Endothelial cell (in vitro differentiated cells): ENCODE measurements at places on chromosomes 4 and X.

- DNase-seq, result no peak
Measured at GRCh38 chr4:23966725-23967124, 76.9 kb upstream of the PPARGC1A start.

DNA sequence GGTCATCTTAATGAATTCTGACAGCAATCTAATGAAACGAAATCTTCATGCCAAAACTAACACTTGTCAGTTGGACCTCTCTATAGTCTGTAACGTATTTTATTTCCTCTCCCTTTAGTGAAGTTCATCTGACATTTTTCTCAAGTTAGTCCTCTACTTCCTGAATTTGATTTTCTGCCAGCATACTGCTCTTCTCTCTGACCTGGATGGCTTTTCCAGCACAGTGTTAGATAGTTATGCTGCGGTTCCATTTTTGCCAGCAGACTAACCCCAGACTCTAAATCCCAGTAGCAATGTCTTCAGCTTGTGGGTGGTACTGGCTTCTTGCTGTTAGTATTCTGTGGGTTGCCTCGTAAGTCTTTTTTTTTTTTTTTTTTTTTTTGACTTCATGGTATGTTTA lies 146.7 kb upstream of the VEGFC start:
- DNase-seq, result no peak

GRCh38 chrX:71606536-71607216 lies 11.6 kb downstream of the CXCR3 start:
- no peak for DNase-seq

DNA sequence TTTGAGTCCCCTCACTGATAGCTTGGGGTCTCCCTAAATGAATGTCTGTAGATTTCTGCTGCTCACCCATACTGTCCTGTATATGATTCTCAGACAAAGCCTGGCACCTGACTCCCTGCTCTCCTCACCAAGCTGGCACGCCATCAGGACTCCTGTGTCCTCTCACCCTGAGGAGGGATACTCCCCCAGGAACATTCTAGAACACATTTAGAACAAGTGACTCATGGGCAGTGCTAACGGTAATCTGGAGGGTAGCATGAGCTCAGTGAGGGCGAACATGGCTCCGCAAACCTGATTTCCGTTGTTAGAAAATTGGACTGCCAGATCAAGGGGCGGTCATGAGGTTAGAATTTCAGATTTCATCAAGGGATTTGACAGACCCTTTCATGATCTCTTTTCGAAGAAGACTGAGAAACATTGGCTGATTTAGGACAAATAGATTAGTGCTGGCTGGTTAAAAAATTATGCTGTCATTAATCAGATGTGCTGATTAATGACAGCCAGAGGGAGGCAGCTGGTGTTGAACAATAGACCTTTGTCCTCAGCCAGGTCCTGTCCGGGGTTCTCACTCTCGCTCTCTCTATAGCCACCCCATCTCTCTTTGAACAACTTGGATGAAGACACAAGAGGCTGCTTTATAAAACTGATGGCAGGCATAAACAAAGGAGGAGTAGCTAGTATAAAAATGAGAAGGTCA lies 244.3 kb downstream of the PTTG2 start:
- no peak for DNase-seq

DNA sequence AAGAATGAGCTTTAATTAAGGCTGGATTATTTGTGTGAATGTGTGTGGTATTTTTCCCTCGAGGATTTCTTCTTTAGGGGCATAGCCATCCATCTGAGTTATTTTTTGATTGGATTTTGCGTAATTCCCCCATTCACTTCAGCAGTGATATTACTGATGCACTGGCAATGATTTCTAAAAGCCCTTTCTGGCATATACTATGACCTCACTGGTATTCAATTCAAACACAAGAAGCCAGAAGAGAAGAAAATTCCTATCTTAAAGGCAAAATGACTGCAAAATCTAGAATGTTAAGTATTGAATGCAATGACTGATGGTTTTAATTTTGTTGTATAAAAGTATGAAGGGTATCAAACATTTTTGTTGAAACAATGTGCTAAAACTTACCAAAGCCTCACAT lies 71.1 kb upstream of the DDIT4L start:
- DNase-seq, result no peak

DNA sequence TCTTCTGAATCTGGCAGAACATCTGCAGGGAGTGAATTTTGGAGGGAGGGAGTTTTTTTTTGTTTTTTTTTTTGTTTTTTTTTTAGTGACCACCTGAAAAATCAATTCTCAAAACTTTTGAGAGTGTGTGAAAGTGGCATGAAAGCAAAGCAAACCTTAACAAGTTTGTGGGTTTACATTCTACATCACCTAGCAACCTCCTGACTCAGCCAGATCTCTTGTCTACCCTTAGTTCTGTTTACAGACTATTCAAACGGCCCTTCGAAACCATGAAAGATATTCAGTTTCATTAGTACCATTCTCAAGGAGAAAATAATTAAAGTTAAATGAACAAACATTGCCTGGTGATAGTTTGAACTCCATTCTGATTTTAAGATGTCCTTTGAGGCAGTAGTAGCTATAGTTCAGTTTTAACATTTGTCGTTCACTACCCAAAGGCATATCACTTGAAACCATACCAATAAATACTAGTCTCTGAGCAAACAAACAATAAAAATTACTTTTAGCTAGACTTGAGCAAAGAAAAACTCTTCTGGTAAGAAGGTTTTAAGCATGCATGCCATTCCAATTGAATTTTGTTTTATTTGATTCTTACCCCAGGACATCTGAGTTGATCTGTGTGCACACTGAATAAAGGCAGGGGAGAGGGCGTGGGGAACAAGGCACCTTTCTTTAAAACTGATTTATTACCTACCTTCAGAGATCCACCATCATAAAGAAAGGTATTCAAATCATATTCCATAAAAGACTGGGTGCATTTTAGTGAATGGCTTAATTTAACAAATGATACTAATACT lies 137.7 kb downstream of the ARX start:
- no peak for DNase-seq

- no peak for DNase-seq
Measured at GRCh38 chrX:119690921-119691716, 1.8 kb downstream of the SEPTIN6 start.

DNA sequence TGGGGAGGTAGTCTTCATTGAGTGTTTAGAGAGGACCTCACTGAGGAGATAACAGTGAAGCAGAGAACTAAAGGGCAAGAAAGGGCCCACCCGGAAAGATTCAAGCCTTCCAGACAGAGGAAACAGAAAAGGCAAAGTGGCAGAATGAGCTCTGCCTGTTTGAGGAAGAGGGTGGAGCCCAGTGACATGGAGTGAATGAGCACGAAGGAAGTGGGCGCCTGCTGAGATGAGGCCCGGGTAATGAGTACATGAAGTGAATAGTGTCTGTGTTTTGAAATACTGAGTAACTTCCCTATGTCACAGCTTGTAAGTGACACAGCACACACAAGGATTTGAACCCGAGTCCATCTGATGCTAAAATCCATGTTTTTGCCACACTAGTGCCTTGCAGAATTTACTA lies 32.5 kb upstream of the TLR2 start:
- DNase-seq, result no peak

DNA sequence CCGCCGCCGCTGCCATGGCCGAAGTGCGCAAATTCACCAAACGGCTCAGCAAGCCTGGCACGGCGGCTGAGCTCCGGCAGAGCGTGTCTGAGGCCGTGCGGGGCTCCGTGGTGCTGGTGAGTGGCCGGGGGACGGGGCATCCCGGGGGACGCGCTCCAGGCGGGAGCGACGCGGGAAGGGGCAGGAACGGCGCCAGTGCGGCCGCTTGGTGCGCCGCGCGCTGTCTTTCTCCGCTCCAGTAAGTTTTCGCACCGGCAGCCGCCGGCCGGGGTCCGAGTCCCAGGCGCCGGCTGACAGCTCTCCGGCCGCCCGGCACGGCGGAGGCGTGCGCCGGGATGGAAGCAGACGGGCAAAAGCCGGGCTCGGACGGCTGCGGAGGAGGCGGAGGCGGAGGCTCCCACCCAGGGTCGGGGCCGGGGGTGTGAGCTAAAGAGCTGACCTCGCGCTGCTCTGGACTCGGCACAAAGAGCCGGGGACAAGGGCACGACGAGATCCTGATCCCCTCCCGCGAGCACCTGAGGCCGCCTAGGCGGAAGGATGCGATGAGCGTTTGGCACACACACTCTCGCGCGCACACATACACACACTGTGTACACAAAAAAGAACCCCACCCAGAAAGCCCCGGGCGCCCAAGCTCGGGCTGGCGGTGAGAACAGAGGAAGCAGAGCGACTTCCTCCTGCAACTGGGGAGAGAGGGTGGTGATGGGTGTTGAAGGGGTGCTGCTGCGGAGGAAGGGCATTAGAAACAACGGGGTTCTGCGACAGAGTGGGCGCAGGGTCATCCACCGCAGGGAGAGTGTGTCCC lies 545 bp downstream of the DOCK11 start:
- peak; percentile 15 for DNase-seq

DNA sequence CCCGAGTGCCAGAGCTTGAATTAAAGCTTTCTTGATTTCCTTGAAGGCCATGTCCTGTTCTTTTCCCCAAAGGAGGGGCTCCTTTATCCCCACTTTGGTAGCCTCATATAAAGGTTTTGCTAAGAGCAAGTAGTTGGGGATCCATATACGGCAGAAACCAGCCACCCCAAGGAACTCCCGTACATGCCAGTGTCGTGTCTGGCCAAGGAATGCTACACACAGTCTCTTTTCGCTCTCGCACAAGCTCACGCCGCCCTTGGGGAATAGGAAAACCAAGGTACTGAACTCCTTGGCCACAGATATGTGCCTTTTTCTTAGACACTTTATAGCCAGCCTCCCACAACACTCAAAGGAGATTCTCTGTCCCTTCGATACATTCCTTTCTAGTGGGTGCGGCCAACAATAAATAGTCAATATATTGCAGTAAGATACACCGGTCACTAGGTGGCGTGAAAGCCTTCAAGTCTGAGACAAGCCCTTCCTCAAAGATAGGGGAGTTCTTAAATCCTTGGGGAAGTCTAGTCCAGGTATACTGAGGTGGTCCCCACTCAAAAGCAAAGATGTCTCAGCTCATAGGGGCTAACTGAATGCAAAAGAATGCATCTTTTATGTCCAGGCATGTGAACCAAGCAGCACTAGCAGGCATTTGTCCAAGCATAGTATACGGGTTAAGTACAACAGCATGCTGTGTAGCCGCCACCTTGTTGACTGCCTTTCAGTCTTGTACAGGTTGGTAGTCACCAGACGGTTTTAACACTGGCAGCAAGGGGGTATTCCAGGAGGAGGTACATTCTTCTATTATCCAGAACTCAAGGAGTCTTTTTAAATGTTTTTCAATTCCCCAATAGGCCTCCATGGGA lies 57.8 kb upstream of the XAGE1B start:
- DNase-seq, result peak; percentile 27

- DNase-seq, result no peak
Measured at GRCh38 chr4:40489961-40490360, 139.7 kb downstream of the RBM47 start.

GRCh38 chrX:48468693-48469691 lies 1.1 kb downstream of the SLC38A5 start:
- no peak for DNase-seq

GRCh38 chr4:33467291-33467690 lies 2747.1 kb downstream of the PCDH7 start:
- no peak for DNase-seq

- DNase-seq, result no peak
Measured at GRCh38 chr4:119209077-119209476, 3.4 kb upstream of the USP53 start.

- no peak for DNase-seq
Measured at GRCh38 chrX:40809210-40809609, 73.9 kb upstream of the MED14 start.

DNA sequence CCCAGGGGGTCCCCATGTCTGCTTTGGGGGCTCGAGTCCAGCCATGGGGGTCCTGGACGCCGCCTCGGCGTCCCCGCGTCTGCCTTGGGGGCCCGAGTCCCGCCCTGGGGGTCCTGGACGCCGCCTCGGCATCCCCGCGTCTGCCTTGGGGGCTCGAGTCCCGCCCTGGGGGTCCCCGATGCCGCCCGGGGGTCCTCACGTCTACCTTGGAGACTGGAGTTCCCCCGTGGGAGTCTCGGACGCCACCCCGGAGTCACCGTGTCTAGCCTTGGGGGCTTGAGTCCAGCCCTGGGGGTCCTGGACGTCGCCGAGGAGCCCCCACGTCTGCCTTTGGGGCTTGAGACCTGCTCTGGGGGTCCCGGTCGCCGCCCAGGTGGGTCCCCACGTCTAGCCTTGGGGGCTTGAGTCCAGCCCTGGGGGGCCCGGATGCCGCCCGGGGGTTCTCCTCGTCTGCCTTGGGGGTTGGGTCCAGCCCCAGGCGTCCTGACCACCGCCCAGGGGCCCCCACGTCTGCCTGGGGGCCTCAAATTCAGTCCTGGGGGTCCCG lies 1.1 kb upstream of the GTPBP6 start:
- peak; percentile 18 for DNase-seq

GRCh38 chrX:65752294-65752693 lies 84.8 kb downstream of the MSN start:
- DNase-seq, result no peak

- DNase-seq, result no peak
Measured at GRCh38 chrX:11577603-11578002, 88.1 kb downstream of the ARHGAP6 start.

DNA sequence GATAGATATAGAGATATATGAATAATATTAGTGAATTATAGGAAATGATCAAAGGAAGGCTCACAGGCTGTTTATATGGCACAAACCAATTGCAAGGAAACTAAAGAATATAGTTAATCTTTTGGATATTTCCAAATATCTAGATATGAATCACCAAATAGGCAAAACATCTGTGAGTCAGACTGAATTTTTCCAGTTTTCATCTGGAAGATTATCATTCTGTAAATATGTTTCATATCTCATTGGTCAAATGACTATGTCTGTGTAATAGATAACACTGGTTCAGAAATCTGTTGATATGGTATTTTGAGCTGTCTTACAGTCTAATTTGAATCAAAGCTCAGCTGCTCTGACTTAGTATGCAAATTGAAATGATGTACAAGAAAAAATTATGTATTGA lies 303.6 kb downstream of the FAM133A start:
- DNase-seq, result no peak

GRCh38 chrX:9476810-9477575 lies 12.1 kb downstream of the TBL1X start:
- DNase-seq, result no peak
